ENCODE measurements at places on chromosomes 4 and X. TPM values are rescaled to one million over a fixed set of nuclear protein-coding genes. Genes with fewer than 3 reads are reported as not detected.

Gene SLC7A11
- 30.9 TPM for total RNA-seq

Gene HHIP
- total RNA-seq: 0.31 TPM

Gene XG
- total RNA-seq: not detected

Gene NPNT
- 31.0 TPM for total RNA-seq

Gene SSX2B
- not detected for total RNA-seq

Gene TKTL2
- total RNA-seq: 0.47 TPM

Gene AKAP4
- total RNA-seq: not detected

Gene USP26
- not detected for total RNA-seq

Gene ARMCX4
- 14.5 TPM for total RNA-seq

Gene UGT2A1
- total RNA-seq: not detected

Gene CISD2
- 54.3 TPM for total RNA-seq

All from occipital lobe (tissue), 3 donors.